Aorta (tissue), 5 donors: ENCODE measurements at places on chromosomes 6 and 20. TPM values are rescaled to one million over a fixed set of nuclear protein-coding genes. Genes with fewer than 3 reads are reported as not detected.

DNA sequence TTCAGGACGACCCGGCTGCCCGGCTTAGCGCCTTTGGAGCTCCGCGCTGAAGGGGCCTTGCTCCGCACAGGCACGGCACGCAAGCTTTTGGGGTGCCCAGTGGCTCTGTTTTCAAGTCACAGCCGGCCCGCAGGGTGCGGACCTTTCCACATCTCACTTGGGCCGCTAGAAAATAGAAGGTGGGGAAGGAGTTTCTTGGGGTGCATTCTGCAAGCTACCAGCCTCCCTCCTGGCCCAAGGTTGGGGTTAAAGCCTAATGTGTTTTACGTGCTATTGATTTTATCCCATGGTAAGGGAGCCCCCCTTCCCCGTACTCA lies 561 bp downstream of the KAT14 start:
- DNase-seq: no peak

GRCh38 chr20:48722737-48723191 lies 105.0 kb downstream of the PREX1 start:
- DNase-seq: peak; percentile 85

- no peak for DNase-seq
These were observed 402 bp downstream of the OSBPL2 start for GRCh38 chr20:62238569-62239277.

The BMP7 gene
- total RNA-seq: 0.52 TPM

- no peak for DNase-seq
These were observed 16.4 kb upstream of the BMP7 start for GRCh38 chr20:57282670-57283361.

The KCNQ5 gene
- total RNA-seq: 8.1 TPM

The PPIL6 gene
- total RNA-seq: 1.0 TPM

The GRIK2 gene
- total RNA-seq: 3.0 TPM

The HLA-DPA1 gene
- total RNA-seq: 122 TPM

The LGSN gene
- total RNA-seq: not detected

- DNase-seq: no peak
These were observed 71.7 kb upstream of the RIPPLY2 start for GRCh38 chr6:83781506-83781905.

- DNase-seq: no peak
These were observed 28.9 kb downstream of the STX7 start for GRCh38 chr6:132483779-132484679.

GRCh38 chr20:41783423-41784208 lies 165.4 kb upstream of the CHD6 start:
- DNase-seq: no peak

GRCh38 chr6:6332811-6333244 lies 12.4 kb upstream of the F13A1 start:
- no peak for DNase-seq

GRCh38 chr6:135922174-135922573 lies 70.7 kb downstream of the PDE7B start:
- DNase-seq: no peak

- no peak for DNase-seq
These were observed 36.9 kb downstream of the B4GALT5 start for GRCh38 chr20:49676581-49677291.

- DNase-seq: no peak
These were observed 20.3 kb upstream of the DYNLRB1 start for GRCh38 chr20:34495916-34496315.

The CPNE5 gene
- 7.9 TPM for total RNA-seq

DNA sequence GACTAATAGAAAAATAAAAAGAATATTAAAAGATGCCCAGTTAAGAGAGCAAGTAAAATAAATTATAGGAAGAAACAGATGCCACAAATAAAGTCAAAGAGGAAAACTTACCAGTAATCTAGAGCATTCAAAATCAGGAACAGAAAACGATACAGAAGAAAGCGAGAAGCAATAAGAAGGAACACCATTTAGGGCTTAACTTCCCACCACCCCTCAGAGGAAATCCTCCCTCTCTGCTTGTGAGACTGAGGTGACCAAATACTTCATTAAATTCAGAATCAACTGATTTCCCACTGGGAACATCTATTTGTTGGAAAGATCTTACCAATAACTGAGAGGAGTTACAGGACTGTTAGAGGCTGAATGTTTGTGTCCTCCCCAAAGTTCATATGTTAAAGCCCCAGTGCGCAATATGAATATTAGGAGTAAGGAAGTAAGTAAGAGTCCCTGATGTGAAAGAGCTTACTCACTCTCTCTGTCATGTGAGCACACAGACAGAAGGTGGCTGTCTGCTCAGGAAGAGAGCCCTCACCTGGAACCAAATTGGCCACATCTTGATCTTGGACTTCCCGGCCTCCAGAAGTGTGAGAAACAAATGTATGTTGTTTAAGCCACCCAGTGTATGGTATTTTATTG lies 19.5 kb downstream of the KATNA1 start:
- DNase-seq: no peak

DNA sequence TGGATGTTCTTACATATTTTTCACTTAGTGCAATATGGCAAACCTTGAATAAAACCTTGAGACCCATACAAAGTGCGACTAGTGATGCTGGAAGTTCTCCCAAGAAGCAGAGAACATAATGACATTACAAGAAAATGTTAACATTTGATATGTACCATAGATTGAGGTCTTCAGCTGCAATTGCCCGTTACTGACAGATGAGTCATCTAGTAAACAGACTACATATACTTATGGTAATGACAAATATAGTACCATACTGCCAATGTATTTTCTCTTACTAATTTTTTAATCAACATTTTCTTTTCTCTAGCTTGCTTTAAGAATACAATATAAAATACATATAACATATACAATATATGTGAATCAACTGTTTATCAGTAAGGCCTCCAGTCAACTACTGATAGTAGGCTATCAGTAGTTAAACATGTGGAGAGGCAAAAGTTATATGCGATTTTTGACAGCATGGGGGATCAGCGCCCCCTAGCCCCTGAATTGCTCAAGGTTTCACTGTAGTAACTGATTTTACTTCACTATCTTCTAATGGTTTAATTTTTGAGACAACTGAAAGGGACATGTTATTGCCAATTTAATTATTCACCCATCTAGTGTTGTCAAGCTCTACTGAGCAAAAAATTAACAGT lies 166.7 kb upstream of the ADGRB3 start:
- DNase-seq: no peak

- DNase-seq: no peak
These were observed 696.7 kb downstream of the PTPRT start for GRCh38 chr20:42493001-42493400.

DNA sequence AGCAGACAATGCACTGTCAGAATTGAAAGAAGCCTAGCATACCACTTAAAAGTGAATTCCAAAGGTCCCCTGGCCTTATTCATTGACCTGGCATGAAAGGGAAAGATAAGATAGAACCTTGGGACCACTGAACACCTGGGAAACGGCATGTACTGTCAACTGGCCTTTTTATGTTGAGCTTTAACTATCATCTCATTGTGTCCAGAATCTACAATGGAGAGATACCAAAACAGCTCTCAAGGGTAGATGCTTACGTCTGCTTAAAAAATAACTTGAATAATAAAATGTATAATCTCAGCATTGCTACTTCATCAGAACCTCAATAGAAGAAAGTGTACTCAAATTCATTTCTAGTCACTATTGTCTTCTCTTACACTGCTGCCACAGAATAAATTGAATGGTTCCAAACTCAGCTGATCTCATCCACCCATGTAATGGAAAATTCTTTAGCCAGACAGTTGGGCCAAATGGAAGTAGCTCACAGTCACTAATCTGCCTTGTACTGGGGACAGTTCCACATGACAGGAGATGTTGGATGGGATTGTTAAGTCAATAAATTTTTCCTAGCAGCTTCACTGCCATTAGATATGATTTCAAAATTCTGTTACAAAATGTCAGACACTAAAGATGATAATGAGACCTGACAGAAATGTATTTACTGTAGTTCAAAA lies 93.8 kb downstream of the MLIP start:
- DNase-seq: no peak

DNA sequence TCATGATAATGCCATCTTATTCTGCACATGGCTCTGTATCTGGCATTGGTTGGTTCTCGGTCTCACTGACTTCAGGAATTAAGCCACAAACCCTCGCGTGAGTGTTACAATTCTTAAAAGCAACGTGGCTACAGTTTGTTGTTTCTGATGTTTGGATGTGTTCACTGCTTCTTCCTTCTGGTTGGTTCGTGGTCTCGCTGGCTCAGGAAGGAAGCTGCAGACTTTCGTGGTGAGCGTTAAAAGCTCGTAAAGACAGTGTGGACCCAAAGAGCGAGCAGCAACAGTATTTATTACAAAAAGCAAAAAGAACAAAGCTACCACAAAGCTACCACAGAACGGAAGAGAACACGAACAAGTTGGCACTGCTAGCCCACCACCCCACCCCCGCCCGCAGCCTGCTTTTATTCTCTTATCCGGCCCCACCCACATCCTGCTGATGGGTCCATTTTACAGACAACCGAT lies 51.1 kb downstream of the MYLIP start:
- DNase-seq: no peak

DNA sequence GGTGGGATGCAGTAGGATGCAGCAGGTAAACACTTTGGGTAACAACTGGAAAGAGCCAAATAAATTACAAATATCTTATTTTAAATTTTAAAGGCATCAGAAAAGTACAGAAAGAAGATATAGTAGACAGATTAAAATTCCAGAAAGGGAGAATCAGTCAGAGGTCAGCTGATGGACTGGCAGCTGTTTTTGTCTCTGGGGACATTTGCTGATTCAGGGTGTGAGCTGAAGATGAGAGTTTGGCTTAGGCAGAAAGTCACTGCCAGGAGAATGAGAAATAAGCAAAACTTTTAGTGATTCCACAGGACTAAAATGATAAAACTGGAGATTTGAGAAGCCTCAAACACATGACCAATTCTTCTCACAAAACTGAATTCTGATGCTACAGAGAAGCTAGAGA lies 39.5 kb downstream of the AHI1 start:
- DNase-seq: no peak

The BNIP5 gene
- not detected for total RNA-seq

DNA sequence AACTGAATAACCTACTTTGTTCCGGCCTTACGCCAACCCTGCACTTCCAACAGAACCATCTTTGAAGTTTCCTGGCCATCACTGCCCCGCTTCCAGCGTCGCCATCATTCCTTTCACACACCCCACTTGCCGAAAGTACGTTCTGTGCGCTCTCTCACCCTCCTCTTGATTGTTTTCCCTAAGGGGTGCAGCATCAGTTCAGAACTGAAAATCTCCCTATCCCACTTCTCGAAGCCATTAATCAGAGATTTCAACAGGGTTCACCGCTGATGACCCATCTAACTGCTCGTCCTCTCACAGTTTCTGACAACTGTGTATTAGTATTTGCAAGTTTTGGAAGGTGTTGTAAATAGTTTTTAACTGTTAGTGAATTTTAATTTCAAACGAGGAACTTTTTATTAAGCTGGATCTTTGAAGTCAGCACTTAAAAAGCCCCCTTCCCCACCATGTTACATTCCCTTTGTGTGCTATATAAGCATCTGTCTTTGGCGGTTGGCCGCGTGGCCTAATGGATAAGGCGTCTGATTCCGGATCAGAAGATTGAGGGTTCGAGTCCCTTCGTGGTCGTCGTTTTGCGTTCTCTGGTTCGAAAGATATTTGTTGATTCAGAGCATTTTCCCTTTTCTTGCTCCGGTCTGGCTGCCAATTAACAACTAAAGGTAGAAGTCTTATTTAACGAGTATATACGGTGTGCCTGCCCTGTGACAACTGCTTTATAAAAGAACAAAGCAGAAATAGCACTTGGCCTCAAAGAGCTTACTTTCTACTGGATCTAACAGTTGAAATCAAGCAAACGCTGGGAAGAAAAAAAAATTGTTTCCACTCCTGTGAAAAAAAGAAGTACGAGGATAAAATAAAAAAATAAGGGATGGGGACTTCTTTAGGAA lies 42.6 kb downstream of the TRIM27 start:
- DNase-seq: peak; percentile 88

The WASF1 gene
- 10.3 TPM for total RNA-seq

The PPP2R5D gene
- total RNA-seq: 22.9 TPM

- DNase-seq: no peak
These were observed 45.1 kb downstream of the HNF4A start for GRCh38 chr20:44400671-44400969.

The C6orf47 gene
- 18.3 TPM for total RNA-seq

The STMND1 gene
- total RNA-seq: not detected

The STMN3 gene
- total RNA-seq: 10.5 TPM

The GLP1R gene
- total RNA-seq: not detected

The NKAIN2 gene
- 1.4 TPM for total RNA-seq

DNA sequence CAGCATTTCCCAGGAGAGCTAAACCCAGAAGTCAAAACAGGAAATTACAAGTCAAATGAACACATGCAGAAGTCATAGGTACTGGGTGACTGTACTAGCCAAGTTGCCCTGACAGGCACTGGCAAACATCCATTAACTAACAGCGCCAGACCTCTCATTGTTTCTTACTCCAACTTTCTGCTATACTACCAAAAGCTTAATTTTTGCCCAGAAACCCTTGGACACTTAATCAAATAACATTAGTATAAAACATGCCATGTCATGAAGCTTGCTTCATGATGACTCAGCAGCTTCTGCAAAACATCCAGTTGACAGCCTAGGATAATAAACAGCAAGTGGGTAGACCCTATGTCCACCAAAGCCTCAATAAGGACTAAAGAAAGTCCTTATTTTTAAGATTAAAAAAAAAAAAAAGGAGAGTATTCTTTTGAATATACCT lies 3.5 kb downstream of the NUP153 start:
- DNase-seq: no peak

The SPATA2 gene
- 5.8 TPM for total RNA-seq

DNA sequence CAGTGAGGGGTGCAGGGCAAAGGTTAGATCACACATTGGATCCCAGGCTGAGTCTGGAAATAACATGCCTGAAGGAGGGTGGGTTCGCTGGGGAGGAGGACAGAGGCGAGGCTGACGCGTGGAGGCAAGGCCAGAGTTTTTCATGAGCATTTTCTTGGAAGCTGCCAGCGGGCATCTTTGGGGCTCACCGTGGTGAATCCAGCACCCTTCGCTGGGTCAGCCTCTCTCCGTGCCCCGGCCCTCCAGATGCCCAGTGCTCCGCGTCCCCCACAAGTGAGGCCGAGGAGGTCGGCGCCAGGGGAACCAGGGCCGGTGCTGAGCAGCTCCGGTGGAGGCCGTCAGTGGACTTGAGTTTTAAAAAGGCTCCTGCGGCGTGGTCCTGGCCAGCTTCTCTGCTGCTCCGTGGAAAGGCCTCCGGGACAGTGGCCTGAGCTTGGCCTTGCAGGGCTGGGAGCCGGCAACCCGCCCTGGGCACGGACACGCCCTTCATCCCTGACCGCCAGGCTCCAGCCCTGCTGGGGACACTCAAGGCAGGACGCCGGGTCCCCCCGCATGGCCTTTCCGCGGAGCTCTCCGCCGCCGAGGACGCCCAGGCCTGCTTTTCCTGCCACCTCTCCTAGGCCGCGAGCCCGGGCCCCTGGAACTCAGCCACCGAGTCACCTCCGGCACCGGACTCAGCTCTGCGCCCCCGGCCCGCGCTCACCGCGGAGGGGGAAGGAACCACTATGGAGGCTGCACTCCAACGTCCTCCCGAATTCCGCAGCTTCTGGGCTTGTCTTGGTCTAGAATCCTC lies 114.3 kb downstream of the THBS2 start:
- no peak for DNase-seq

The MEP1A gene
- not detected for total RNA-seq
